Activated naive CD4-positive, alpha-beta T cell (primary cell): ENCODE measurements at places on chromosomes 3 and 15.

GRCh38 chr3:132038198-132038825 is 3.5 kb upstream of the CPNE4 start:
- DNase-seq = no peak

DNA sequence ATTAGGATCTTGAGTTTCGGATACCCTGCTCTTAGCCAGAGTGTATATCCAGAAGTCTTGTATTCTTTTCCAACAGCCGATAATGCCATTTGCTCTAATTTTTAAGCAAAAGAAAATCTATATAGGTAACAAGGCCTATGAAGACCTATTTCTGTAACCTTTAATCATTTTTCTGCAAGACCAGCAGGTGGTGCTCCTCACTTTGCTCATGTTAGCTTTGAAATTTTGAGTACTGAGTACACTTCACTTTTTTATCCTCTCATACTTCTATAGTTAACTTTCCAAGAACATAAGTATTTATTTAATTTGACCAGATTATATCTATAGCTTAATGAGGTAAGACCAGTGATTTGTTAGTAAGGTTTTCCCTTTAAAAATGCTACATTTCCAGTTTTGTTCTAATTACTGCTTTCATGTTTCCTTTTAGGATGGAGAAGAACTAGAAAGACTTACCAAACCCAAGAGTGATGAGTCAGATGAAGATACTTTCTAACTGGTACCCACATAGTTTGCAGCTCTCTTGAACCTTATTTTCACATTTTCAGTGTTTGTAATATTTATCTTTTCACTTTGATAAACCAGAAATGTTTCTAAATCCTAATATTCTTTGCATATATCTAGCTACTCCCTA is 20.5 kb downstream of the SLC35A5 start:
- DNase-seq = no peak

DNA sequence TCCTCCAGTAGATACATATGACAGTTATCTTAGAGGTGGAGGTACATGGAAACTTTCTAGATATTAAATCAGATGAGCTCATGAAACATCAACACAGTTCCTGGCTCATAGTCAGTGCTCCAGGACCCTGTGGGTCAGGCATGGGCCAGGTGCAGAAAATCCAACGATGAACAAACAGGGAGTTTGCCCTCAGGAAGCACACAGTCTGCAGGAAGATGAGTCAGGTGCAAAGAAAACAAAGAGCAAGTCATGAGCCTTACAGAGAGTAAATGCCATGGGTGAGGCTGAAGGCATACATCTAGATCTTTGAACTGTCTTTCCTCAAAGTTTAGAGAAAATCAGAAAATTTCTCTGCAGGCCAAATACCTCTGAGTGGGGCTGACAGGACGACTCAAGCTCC is 184.2 kb upstream of the TPM1 start:
- no peak for DNase-seq

GRCh38 chr15:80072285-80072994 is 13.0 kb downstream of the ZFAND6 start:
- DNase-seq = no peak

- DNase-seq = no peak
Observed at GRCh38 chr15:44314512-44314911, 26.0 kb downstream of the GOLM2 start.

DNA sequence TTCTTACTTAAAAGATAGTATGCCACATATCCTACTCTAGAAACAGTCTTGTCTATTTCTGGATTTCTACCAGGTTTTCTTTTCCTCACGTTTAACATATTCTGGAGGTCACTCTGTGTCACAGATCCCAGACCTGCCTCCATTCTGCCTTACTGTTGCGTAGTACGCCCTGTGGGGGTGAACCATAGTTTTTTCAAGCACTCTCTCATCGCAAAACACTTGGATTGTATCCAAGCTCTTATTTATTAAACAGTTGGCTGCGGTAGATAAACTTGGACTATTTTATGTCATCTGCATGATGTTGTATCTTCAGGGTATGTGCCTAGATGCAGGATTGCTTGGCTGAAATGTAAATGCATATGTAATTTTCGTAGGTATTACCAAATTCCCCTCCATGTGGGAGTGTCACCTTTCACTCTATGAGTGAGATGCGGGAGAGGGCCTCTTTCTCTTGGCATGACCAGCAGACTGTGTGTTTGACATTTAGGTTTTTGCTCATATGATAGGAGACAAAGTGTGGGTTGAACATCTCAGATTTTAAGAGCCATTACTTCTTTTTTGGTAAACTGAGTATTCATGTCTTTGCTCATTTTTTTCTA is 55.8 kb downstream of the ABTB1 start:
- no peak for DNase-seq
